Neuronal stem cell (in vitro differentiated cells): ENCODE measurements at places on chromosomes 5 and 9.

GRCh38 chr9:34773306-34773910, 63.5 kb upstream of the CCL21 start:
- DNase-seq = no peak

GRCh38 chr5:83265318-83265717, 188.0 kb downstream of the XRCC4 start:
- DNase-seq = no peak

DNA sequence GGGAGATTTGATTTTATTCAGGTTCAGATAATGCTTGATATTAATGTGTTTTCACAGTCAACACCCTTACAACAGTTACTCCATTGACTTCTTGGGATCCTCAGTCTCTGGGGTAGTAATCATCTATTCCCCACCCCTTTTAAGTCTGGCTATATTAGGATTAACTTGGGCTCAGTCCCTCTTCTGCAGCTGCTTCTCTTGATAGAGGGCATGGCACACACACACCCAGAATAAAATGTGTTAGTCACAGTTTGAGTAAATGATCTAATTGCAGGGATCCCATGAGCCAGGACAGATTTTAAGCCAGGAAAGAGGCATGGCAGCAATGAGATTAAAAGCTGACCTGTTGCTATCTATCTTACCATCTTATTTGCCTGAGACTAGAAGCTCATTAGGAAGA, 53.7 kb upstream of the VLDLR start:
- DNase-seq = no peak

GRCh38 chr5:141519605-141520565, 31.0 kb downstream of the PCDHGC5 start:
- DNase-seq = no peak

DNA sequence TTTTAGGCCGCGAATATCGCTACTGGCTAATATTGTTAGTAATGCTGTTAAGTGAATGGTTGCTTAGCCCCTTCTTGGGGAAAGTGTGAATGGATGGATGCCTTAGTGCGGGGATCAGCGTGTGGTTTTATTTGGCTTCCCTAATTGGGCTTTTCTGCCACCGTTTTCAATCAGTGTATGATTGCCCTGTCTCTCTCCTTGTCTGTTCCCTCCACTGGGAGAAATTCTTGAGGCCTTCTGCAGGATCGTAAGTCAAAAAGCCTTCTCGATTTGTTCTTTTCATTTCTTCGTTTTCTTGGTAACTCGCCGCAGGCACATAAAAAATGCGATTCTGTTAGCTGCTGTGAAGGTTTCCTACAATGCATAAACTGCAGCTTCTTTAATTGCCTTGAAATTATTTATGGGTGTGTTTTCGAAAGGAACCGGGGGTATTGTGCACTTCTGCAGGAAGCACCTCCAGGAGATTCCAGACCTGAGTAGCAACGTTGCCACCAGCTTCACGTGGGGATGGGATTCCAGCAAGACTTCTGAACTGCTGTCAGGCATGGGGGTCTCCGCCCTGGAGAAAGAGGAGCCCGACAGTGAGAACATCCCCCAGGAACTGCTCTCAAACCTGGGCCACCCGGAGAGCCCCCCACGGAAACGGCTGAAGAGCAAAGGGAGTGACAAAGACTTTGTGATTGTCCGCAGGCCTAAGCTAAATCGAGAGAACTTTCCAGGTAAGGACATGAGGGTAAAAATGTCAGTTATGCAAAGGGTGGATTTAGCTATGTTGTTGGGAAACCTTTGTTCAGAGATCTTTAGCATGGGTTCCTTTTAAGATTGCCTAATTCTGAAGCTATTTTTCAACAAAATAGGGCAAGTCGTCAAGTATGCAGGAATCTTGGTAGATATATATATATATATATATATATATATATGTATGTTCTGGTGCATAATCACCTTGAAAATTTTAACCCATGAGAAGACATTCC, 700 bp downstream of the SKP2 start:
- DNase-seq = no peak

DNA sequence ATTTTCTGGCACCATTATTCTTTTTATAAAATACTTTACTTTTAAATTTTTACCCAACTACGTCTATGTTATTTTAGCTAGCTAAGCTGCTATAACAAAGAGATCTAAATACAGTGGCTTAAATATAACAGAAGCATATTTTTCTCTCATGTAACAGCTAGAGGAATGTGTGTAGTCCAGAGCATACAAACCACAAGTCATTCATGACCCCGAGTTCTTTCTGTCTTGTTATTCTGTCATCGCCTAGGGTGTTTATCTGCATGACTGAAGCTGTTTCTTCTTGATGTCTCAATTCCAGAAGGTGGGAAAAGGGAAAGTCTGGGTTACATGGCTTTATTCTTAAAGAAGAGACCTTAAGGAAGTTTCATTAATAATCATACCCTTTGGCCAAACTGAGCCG, 136.9 kb upstream of the RFX3 start:
- DNase-seq = no peak

DNA sequence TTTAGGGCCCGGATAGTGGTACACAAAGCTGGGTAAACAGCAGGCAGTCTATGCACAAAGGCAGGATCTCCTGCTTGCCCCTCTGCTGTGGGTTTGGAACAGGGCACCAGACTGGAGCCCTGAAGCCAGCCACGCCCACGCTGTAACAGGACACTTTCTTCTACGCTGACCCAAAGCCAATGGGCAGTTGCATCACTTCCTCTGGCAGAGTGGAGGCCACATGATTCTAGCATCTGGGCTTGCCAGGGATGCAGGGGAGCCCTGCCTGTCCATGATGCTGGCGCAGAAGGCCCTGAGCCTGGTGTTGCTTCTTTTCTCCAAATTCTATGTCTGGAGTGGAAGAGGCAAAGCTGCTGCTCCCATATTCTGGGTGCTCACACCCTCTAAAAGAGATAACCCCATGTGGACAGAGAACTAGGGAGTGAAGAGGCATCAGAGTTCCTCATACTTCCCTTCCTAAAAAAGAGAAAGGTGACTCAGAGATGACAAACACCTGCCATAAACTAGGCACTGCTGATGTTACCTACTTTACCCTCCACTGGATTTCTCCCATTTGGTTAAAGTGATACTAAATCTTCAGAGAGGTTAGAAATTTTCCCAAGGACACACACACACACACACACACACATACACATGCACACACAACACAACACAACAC, 260.3 kb upstream of the KLF4 start:
- no peak for DNase-seq

GRCh38 chr5:91011029-91011428, 372.1 kb downstream of the ARRDC3 start:
- no peak for DNase-seq

DNA sequence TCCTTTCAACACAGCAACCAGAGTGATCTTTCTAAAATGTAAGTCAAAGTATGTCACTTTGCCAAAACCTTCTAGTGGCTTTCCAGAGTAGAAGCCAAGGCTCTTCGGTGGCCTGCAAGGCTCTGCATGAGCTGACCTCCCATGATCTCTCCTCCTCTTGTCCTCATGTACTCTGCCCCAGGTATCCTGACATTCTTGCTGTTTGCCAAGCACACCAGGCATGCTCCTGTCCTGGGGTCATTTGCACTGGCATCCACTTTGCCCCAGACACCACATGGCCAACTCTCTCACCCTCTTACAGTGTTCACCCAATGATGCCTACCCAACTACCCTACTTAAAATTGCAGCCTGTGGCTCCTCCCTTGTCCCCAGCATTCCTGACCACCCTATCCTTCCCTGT, 86.3 kb downstream of the ZNF618 start:
- DNase-seq = no peak

GRCh38 chr5:30194595-30194994, 998.9 kb upstream of the CDH6 start:
- no peak for DNase-seq

- no peak for DNase-seq
Observed at GRCh38 chr5:116669261-116670031, 94.8 kb upstream of the SEMA6A start.

DNA sequence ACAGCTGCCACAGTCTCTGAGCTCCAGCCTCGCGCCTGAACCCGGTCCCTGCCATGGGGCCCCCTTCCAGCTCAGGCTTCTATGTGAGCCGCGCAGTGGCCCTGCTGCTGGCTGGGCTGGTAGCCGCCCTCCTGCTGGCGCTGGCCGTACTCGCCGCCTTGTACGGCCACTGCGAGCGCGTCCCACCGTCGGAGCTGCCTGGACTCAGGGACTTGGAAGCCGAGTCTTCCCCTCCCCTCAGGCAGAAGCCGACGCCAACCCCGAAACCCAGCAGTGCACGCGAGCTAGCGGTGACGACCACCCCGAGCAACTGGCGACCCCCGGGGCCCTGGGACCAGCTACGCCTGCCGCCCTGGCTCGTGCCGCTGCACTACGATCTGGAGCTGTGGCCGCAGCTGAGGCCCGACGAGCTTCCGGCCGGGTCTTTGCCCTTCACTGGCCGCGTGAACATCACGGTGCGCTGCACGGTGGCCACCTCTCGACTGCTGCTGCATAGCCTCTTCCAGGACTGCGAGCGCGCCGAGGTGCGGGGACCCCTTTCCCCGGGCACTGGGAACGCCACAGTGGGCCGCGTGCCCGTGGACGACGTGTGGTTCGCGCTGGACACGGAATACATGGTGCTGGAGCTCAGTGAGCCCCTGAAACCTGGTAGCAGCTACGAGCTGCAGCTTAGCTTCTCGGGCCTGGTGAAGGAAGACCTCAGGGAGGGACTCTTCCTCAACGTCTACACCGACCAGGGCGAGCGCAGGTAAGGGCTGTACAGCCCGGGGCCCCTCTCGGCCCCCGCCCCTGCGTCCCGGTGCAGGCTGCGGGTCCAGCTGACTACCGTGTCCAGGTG, 509 bp downstream of the LVRN start:
- no peak for DNase-seq

DNA sequence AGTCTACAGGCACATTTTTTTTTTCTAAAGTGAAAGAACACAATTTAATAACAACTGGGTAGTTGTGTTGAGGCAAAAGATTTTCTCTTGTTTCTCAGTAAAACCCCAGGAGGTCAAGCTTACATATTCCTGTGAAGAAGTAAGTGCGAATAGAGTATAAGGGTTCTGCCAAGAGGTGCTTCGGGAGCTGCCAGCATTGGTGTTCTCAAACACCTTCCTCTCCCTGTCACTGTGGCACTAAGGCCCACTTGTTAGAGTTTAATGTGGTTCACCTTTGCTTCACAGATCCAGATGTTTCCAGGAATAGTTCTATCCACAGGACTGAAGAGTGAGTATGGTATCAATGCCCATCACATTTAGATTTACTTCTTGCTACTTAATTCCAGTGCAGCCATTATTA, 91.7 kb upstream of the C6 start:
- no peak for DNase-seq
